ENCODE measurements at places on chromosomes 5 and 9. TPM values are rescaled to one million over a fixed set of nuclear protein-coding genes. Genes with fewer than 3 reads are reported as not detected.

- no peak for DNase-seq
Observed at GRCh38 chr5:121053055-121053985, 589.2 kb downstream of the PRR16 start.

GRCh38 chr5:3899093-3899492, 303.5 kb downstream of the IRX1 start:
- DNase-seq = no peak

DNA sequence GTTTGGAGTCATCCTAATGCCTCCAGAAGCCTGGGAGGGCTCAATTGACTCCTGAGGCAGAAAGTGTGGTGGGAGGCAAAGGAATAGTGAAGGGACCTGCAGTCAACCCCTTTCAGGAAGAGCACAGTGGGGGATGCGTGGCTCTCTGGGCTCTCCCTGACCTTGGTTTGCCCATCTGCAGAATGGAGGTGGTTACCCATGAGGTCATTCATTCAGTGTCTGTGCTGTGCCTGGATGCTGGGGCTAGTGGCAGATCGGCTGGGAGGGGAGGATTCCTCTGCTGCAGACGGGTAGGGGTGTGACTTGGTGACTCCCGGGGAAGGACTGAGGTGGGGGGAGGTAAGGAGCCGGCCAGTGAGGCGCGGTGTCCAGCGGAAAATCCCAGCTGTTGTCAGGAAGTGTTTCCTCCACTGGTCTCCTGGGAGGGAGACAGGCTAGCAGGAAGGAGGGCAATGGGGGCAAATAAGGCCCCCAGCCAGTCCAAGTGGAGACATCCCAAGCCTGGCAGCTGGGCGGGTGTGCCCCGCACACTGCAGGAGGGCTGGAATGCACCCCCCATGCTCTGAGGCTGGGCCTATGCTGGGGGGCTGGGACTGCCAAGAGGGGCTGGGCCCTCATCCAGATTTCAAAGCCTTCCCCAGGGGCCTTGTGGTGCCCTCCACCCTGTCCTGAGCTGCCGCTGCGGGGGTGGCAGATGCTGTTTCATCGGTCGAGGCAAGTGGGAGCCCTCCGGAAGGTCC, 10.9 kb downstream of the CXXC5 start:
- DNase-seq = peak; percentile 69

GTF2H2 gene
- total RNA-seq = 30.3 TPM

PITX1 gene
- total RNA-seq = 4.6 TPM

DNA sequence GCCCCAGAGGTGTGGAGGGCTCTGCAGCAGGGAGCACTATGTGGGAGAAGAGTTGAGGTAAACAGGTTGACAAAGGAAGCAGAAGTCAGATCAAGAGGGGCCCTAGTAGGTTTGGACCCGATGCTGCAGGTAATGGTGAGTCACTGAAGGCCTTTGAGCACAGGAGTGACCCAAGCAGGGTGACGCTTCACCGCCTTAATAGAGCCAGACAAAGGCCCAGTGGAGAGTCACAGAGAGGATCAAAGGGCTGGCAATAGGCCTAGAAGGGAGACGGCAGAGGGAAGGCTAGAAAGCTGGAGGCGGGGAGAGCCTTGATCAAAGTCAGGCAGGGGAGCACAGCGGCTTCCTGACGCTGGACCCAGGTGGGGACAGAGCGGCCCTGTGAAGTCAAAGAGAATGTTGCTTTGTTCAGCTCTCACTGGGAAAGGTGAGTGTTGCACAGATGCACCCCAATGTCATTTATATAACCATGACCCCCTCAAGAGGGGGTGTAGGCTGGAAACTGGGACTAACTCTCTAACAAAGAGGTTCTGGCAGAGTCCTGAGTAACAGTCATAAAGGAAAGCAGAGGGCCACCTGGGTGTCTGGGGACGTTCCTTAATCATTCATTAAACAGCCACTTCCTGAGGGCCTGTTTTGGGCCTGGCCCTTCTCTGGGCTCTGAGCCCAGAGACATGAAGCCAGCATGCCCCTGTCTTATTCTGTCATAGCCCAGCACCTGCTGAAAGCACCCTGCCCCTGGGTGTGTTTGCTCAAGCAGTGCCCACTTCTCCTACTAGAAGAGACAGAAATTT, 9.8 kb upstream of the CPLX2 start:
- peak; percentile 71 for DNase-seq

JADE2 gene
- total RNA-seq = 36.9 TPM

GRCh38 chr9:109735801-109736200, 44.2 kb upstream of the PALM2AKAP2 start:
- no peak for DNase-seq

CNTNAP3B gene
- total RNA-seq = 10.6 TPM

GRCh38 chr9:91160599-91161464, 200.9 kb downstream of the AUH start:
- no peak for DNase-seq

DNA sequence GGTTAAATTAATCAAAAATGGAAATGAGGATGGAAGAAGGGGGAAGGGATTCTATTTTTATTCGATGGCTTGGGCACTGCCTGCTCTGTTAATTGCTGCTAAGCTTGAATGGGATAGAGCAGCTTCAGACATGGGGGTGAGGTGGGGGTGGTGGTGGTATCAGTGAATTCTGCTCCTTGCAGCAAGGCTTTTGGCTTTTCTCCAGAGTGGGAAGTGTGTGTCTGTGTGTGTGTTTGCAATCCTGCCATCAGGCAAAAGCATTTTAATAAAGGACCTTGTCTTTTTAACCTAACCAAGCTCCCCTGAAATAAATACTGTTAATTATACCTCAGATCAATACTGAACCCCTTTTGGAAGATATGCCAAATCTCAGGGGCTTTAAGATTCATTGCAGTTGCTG, 110.9 kb upstream of the GPR151 start:
- no peak for DNase-seq

- DNase-seq = no peak
Observed at GRCh38 chr9:7121664-7122063, 363.9 kb downstream of the KDM4C start.

MSMP gene
- total RNA-seq = not detected

FCN2 gene
- not detected for total RNA-seq

DNA sequence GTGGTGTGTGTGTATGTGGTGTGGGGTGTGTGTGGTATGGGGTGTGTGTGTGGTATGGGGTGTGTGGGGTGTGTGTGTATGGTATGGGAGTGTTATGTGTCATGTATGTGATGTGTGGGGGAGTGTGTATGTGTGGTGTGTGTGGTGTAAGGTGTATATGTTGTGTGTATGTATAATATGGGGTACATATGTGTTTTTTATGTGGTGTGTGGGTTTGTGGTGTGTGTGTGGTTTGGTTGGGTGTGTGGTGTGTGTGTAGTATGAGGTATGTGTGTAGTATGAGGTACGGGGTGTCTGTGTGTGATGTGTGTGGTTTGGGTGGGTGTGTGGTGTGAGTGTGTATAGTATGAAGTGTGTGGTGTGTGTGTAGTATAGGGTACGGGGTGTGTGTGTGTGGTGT, 11.4 kb downstream of the ECSCR start:
- DNase-seq = no peak

N4BP3 gene
- total RNA-seq = 1.8 TPM

DNA sequence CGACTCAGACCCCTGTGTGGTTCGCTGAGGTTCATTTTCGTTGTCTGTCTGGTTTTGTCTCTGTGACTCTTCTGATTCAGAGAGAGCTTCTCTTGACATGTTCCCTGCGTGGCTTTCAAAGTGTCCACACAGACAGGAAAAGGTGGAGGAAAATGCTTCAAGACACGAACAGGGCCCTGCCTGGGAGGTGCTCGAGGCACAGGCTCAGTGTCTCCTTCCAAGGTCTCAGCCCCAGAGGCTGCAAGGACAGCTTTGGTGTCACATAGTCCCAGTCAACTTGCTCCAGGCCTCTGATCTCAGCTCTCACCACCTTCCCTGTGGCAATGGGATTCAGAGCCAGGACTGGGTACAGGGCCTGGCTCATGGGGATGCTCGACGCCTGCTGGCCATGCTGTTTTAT, 51.6 kb upstream of the SARDH start:
- DNase-seq = no peak

FBN2 gene
- total RNA-seq = not detected

GRCh38 chr5:167982-168660, 23.2 kb upstream of the LRRC14B start:
- DNase-seq = no peak

GRCh38 chr5:81058121-81058520, 98.0 kb downstream of the RASGRF2 start:
- DNase-seq = no peak

- DNase-seq = no peak
Observed at GRCh38 chr9:130768265-130768664, 66.8 kb upstream of the ABL1 start.

DNA sequence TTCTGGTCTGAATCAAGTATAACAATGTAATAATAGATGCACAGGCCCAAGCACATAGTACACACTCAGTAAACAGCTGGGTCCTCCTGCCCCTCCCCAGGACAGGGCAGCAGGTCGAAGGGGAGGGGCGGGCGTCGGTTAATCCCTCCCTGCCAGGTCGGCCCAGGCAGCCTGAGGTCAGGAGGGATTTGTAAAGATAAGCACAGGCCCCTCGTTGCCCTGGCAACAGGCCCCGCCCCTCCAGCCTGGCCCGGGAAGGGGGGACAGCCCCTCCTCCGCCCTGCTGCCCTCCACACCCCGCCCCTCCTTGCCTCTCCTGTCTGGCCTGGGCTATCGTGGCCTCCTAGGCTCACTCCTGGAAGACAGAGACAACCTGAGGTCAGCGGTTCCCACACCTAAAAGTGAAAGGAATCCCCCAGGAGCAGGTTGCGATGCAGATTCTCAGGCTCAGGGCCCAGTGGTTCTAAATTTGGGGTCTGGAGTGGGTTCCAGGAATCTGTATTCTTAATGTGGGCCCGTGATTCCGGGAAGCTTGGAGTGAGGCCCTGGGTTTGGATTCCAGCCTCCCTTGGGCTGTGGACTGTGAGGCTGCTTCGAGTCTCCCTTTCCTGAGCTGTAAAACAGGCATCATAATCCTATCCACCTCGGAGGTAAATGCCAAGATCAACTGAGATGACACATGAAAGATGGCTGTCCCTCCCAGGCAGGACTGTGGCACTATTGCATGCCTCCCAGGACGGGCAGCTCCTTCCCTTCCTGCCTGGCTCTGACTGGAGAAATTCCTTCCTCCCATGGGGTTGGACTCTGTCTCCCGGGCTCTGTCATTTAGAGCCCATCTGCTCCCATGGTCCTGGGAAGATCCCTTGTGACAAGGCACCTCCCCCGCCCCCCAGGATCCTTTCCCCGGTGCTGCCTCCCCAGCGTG, 4.4 kb downstream of the CRB2 start:
- peak; percentile 62 for DNase-seq

BTNL3 gene
- not detected for total RNA-seq

- DNase-seq = no peak
Observed at GRCh38 chr5:10857338-10857733, 96.3 kb upstream of the DAP start.

FOXI1 gene
- not detected for total RNA-seq

DNA sequence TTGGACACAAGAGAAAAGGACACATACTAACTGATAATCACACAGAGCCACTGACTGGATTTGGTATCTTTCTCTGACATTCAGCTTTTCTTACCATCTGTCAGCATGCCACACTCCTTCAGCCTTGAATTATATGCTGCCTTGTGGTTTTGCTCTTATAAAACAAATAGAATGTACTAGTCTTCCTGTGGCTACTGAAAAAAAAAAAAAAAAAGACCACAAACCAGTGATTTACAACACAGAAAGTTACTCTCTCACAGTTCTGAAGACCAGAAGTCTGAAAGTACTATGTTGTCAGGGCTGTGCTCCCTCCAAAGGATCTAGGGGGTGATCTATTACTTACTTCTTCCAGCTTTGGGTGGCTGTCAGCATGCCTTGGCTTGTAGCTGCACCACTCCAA, 82.3 kb downstream of the THBS4 start:
- DNase-seq = no peak

GPRIN1 gene
- total RNA-seq = 36.8 TPM

GRCh38 chr5:38046103-38046502, 206.3 kb upstream of the GDNF start:
- DNase-seq = no peak

- no peak for DNase-seq
Observed at GRCh38 chr5:110651507-110651906, 75.0 kb downstream of the TMEM232 start.

DNA sequence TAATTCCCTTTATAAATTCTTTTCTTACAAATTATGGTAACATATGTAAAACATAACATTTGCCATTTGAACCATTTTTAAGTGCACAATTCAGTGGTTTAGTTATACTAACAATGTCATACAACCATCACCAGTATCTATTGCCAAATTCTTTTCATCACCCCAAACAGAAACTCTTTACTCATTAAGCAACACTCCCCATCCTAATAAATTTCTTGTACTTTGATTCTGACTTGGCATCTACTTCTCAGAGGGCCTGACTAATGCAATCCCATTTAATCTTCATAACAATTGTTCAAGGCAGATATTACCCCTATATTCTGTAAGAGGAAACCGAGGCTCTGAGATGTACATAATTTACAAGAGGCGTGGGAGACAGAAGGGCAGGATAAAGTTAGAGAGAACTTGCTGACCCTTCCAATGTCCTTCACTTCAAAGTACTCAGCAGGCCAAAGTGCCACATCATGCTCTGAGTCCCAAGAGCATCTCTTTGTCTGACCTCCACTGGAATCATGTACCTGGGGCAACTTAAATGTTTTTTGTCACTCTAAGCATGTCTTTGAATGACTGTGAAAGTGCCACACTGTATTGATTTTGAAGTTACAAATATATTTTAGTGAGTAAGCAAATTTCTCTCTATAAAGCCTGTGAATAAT, 255.3 kb downstream of the KIF4B start:
- DNase-seq = no peak

DNA sequence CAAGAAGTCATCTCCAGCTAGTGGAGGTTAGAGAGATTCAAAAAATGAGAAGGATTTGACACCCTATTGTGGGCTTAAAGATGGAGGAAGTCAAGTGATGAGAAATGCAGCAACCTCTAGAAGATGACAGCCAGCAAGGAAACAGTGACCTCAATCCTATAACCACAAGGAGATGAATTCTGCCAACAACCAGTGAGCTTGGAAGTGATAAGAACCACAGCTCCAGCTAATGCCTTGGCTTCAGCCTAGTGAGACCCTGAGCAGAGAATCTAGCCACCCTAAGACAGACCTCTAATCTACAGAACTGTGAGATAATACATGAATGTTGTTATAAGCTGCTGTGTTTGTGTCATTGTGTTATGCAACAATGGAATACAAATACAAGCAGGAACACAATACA, 262.4 kb downstream of the GRIA1 start:
- DNase-seq = no peak

- no peak for DNase-seq
Observed at GRCh38 chr5:15383469-15383868, 116.5 kb upstream of the FBXL7 start.

DNA sequence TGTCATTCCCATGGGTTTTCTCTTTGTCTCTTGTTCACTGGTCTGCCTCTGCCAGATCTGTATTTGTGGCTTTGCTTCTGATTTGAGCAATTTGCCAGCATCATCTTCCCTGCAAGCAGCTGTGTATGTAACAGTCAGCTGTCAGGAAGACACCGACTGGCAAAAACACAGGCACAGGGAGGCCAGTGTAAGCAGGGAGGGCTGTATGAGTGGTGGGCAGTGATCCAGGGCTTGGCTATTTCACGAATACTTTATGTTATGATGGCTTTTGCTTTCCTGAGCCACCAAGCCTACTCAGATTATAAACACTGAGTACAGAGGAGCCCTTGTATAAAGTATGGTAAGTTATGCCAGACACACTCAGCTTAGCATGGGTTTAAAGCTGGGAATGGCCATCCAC, 11.6 kb downstream of the BNIP1 start:
- no peak for DNase-seq

GRCh38 chr5:129098488-129099183, 4.1 kb downstream of the ISOC1 start:
- no peak for DNase-seq

GTF2H2C gene
- 21.9 TPM for total RNA-seq

NDFIP1 gene
- total RNA-seq = 99.1 TPM

- no peak for DNase-seq
Observed at GRCh38 chr5:54226215-54226614, 84.2 kb downstream of the ARL15 start.

C7 gene
- total RNA-seq = not detected

All from Caki2 (cell line).